Activated CD8-positive, alpha-beta T cell treated with anti-CD3 and anti-CD28 coated beads, Interleukin-2, amount 10 ng/mL, durations not matched to agents 7 days and 5 days (primary cell): ENCODE measurements at places on chromosomes 1 and 21. TPM values are rescaled to one million over a fixed set of nuclear protein-coding genes. Genes with fewer than 3 reads are reported as not detected.

- H3K27me3 ChIP-seq: peaks cover 21% of the 10 kb centered on the region
- H3K4me1 ChIP-seq: peaks cover 68% of the 10 kb centered on the region
Measured at GRCh38 chr1:91803847-91804545, 82.0 kb downstream of the TGFBR3 start.

- peak; percentile 82 for DNase-seq
- no peak overlapping the region for H3K27ac ChIP-seq
- H3K36me3 ChIP-seq: no peaks in the 10 kb centered on the region
- H3K4me1 ChIP-seq: peaks cover 10% of the 10 kb centered on the region
- peaks cover 7% of the 10 kb centered on the region for H3K27me3 ChIP-seq
Measured at GRCh38 chr1:19582318-19582717, 61.8 kb upstream of the NBL1 start.

GRCh38 chr1:59034925-59035324 is 251.1 kb upstream of the JUN start:
- no peak for DNase-seq
- no peak overlapping the region for H3K4me3 ChIP-seq
- H3K27me3 ChIP-seq: peaks cover 7% of the 10 kb centered on the region
- no peak overlapping the region for H3K27ac ChIP-seq
- H3K36me3 ChIP-seq: peaks cover 3% of the 10 kb centered on the region

DNA sequence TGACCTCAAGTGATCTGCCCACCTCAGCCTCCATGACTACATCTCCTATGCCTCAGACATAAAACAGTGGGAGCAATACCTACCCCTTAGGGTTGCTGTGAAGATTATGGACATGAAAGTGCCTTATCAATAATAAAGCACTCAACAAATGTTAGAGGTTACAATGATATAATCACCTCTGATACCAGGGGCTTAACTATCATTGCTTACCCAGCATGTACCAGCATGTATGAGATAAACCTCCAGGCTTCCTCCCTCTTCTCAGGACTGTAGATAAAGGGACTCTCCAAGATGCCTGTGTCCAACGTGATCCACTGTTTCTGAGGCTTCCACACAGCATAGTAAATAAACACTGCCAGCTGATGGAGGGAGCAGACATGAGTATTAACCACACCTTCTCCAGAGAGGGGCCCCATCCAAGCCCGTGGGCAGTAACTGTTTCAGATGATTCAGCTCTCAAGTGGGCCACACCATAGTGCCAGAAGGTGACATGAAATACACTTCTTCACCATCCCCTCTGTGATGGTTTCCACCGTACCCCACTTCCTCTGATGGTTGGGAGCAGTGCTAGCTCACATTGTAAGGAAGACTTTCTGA is 26.2 kb downstream of the RHBDL2 start:
- no peak overlapping the region for H3K27ac ChIP-seq
- no peak overlapping the region for H3K4me3 ChIP-seq
- H3K27me3 ChIP-seq: no peaks in the 10 kb centered on the region
- H3K4me1 ChIP-seq: peaks cover 13% of the 10 kb centered on the region
- no peak for DNase-seq
- no peaks in the 10 kb centered on the region for H3K36me3 ChIP-seq

DNA sequence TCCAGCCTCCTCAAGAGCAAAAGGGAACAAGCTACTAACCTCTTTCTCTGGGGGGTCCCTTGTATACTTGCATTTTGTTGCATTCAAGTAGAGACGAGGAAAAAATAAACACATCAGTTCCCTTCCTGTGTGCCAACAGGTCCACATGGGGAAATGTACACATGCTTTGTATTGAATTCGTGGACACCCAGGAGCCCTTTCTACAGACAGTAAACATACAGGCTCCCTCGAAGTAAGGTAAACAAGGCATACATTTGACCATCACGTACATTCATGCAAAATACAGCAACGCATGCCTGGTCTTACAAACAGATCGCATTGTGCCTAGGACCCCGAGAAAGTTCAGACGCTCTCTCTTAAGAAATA is 1.1 kb downstream of the KCND3 start:
- peaks cover 8% of the 10 kb centered on the region for H3K4me1 ChIP-seq
- no peaks in the 10 kb centered on the region for H3K36me3 ChIP-seq
- no peak for DNase-seq
- no peak overlapping the region for H3K4me3 ChIP-seq
- peaks cover 66% of the 10 kb centered on the region for H3K27me3 ChIP-seq
- no peak overlapping the region for H3K27ac ChIP-seq

KRTAP12-2 gene
- total RNA-seq: not detected

COPA gene
- total RNA-seq: 128 TPM

MYOC gene
- not detected for total RNA-seq
